ENCODE measurements at places on chromosomes 12 and 14.

DNA sequence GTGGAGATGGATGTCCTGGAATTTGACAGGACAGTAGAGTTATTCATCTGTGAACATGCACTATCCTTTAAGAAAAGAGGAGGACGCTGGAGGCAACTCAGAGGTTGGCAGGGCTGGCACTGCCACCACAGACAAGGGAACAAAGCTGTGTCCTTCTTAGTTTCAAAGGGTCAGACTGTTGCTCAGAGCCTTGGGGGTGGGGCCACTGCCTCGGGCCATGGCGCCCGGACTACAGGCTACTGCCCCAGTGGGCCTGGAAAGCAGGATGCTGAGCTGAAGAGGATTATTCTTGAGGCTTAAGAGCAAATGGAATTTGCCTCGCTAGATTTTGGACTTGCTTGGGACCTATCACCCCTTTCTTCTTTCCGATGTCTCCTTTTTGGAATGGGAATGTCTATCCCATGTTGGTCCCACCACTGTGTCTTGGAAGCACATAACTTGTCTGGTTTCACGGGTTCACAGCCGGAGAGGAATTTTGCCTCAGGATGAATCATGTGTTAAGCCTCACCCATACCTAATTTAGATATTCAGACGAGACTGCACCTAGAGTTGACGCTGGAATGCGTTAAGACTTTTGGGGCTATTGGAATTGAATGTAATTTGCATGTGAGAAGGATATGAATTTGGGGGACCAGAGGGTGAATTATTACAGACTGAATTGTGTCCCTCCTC is 114.8 kb upstream of the RFLNA start:
- no peak for DNase-seq

- no peak for DNase-seq
Measured at GRCh38 chr12:48183091-48183875, at the start of gene CCDC184. CCDC184 (plus strand) TSS chr12:48183644; CDS start chr12:48184123, 479 bp downstream.

DNA sequence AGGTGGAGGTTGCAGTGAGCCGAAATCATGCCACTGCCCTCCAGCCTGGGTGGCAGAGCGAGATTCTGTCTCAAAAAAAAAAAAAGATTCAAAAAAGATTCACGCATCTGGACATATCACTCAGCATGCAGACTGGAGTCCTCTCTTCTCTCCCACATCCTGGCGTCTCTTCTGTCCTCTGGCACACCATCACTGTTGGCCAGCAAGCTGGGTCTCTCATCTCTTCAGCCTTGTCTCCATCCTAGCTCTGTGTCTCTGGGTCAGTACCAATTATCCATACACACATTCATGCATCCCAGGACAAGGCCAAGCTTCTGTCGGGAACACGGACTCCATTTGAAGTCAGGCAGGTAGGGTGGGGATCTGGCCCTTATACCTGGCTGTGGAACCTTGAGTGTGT is 105.5 kb upstream of the MAP1LC3B2 start:
- DNase-seq = no peak

DNA sequence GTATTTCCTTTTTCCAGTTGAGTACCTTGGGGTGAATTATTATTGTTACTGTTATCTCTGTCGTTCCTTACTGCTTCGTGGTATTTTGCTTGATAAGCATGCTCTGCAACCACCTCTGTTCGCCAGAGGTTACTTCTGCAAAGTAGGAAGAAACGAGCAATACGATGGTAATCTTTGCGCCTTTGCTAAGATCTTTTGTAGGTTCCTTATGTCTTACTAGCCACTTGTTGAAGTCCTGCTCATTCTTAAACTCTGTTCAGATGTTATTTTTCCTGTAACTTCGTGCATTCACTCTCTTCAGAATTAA is 729 bp upstream of the M6PR start:
- no peak for DNase-seq

- DNase-seq = no peak
Measured at GRCh38 chr14:23055621-23056144, 1.6 kb downstream of the CDH24 start.

DNA sequence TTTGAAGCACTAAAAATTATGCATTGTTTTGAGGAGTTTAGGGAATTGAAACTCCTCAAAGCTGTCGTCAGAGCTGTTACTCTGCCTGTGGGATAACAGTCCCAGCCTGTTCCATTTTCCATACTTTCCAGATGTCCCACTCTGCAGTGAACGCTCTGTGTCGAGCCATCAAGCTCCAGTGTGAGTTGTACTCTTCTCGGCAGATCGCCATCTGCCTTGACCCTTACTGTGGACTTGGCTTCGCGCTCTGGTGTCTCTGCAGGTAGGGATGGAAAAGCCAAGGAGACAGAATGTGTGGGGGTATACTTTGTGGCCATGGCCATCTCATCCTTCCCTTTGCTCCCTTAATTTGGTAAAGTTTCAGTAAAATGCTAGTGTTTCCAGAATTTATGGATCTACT is 35.5 kb upstream of the ATF1 start:
- no peak for DNase-seq

DNA sequence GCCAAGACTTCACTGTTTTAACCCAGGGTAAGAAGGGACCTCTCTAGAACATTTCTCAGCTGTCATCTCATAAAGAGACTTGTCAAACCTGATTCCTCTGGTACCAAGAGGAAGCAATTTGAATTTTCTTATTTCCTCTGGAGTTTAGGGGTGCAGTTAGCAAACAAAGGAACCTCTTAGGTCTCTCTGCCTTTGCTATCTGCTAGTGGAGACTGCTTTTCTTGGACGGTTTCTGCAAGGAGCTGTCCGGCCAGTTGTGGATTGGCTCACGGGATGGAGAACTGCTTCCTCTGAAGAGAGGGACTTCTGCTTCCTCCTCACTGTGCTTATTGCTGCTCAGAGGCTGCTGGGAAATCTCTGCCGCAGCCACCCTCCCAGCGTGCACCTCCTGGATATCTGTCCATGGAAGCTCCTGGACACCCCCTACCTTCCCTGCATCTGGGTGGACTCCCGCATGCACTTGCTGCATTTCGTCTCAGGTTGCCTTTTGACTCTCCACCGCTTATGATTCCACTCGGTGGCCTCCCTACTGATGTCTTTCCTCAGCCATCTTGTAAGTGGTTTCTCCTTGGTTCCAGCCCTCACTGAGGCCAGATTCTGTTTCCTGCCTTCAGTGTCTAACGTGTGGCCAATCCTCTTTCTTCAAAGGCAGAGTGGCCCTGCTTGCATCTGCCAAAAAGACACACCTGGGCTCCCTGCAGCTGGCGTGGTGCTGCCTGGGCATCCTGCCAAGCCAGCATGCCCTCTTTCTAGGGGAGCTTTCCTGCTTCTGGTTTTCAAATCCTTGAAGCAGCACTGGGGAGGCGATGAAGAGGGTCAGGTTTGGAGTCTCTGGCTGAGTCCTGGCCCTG is 187.3 kb downstream of the CHST11 start:
- no peak for DNase-seq

GRCh38 chr14:59358102-59358501 is 107.1 kb downstream of the GPR135 start:
- DNase-seq = no peak

DNA sequence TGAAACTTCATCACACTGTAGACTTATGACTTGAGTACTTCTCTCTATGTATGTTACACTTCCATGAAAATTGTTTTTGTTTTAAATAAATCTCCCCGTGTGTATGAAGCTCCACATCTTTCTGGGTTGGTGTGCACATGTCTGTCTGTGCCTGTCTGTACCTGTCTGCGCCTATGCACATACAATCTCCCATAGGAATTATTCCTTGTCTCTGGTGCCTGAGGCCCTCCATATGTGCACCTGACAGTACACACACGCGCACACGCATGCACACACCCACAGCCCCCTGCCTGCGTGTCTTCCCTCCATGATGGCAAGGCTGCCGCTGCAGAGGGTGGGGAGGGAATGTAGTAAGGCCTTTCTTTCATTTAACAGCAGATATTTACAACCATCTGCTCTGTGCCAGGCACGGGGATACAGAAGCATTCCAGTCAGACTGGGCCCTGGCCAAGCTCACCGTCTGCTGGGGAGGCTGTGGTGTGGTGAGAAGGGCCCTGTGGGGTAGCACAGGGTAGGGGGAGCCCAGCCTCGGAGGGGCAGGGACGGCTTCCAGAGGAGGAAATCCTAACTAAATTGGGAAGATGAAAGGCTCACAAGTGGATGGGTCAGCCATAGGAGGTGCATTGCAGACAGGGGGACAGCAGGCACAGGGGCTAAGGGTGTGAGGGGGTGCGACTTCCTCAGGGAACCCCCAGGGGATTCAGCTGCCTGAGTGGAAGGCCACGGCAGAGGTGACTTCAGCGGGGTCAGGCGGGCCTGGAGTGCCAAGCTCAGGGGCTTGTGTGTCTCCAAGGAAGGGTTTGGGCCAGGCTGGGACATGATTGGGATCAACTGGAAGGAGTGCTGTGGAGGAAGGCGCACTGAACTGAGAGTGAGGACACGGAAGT is 26.1 kb downstream of the KRT8 start:
- DNase-seq = no peak

DNA sequence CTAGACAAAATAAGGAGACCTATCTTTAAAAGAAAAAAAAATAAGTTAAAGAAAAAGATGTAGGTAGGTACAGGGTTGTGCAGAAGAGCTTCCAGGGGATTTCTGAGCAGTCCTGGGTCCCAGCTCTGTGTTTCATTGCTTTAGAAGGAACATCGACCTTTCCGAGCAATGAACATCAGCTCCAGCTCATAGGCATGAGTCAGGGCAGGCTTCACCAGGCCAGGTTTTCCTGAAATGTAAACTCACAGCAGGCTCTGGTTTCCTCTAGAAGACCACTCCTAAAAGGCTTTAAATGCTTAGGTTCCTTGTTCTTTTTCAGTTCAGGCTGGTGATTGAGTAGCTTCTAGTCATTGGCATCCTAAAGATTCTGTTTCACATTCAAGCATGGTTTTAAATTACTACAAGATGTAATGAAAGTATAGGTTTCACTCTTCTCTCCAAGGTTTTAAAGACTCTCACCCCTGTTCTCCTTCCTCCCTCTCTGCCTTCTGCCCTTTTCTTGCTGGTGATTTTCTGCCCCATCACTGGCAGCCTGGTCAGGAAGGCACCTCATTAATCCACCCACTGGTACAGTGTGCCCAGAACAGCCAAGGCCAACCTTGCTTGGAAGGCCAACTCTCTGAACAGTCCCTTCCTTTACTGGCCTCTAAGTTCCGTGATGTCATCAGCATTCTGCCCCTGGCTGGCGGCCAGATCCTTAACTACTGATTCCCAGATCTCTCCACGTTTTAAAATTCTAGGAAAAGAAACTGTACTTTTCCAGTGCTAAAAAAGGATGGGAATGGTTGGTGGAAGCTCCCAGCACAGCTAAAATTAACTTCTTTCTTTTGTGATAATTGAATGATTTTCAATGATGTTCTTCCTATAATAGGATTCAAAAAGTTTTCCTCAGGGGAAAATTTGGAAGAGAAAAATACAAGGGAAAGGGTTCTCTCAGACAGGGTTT is 109.4 kb upstream of the HIF1A start:
- no peak for DNase-seq

DNA sequence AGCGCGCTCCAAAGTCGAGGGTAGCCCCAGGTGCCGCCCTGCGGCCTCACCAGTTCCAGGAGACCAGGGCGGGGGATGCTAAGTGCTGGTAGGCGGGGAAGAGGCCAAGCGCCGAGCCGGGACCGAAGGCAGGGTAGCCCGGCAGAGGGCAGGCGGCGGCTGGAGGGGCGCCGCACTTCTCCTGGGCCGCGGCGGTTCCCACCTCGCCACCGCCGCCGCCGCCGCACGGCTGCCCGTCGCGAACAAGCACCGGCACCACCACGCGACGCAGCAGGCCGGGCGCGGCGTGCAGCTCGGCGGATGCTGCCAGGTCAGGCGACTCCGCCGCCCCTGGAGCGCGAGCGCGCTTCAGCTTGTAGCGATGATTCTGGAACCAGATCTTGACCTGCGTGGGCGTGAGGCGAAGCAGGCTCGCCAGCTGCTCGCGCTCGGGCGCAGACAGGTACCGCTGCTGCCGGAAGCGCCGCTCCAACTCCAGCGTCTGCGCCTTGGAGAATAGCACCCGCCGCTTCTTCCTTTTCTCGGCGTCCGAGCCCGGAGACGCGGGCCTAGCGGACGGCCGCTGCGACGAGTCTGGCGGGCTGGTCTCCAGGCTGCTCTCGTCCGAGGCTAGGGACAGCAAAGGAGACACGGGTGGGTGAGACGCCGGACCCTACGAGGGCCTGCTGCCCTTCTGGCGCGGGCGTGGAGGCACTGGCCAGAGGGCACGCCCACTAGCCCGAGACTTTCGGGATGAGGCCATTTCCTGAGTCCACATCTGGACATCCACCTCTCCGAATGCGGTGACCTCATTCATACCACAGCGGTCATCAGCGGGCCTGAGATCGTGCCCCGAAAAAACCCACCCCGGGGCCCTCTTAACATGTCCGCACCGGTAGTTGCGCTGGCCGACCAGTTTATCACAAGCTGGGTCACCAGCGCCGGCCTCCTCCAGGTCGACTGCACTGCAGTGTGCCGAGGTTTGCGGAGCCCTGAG is 1.3 kb downstream of the NKX2-8 start:
- no peak for DNase-seq

- no peak for DNase-seq
Measured at GRCh38 chr12:41983394-41983793, 161.3 kb downstream of the GXYLT1 start.

DNA sequence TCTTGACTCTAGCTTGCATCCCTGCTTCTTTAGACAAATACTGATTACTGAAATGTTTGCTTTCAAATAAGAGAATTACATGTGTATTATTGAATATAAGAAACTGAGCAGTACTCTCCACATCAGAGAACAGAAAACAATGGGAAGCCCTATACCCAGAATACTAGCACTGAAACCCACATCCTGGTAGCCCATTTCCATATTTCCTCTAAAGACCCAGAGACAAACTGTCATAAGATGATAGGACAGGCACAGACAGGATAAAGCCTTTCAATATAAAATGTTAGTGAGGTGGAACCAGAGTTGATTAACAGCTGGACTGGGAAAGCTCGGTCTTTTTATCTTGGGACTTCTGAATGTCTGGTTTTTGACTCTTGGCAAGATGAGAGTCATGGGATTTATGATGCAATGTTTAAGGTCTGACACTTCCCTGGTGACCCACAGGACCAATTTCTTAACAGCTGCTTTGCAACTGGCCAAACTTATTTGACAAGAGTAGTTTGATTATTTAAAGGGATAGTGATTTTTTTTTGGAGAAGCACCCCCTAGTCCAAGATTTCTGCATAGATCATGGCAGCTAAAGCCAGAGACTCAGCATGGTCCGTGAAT is 166.9 kb upstream of the ATXN7L3B start:
- no peak for DNase-seq

DNA sequence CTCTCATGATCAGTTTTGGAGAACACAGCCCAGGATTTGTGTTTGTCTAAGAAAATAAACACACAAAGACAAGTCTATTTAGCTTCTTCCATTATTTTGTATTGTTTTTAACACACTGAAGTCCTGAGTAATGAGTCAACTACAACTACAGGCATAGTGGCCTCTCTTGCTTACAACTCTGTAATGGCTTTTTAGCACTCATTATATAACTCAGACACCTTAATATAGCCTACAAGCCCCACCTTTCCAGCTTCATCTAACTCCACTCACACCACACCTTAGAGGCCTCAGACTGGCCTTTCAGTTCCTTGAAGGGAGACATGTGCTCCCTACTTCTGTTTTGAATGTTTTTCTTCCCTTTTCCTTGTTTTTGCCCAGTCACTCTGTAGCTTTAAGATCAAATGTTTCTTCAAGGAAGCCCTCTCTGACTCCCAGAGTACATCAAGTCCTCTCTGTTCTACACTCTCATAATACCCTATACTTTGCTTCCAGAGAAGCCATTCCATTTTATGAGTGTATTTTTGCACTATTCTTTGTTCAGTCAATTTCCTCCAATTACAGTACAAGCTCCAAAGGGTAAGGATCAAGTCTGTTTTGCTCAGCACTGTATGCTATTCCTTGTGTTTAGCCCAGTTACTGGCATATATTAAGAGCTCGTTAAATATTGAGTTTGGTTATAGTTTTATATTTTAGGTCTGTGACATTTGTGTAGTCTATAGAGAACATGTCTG is 233.6 kb upstream of the ARHGAP5 start:
- no peak for DNase-seq

GRCh38 chr12:127745469-127746212 is 521.3 kb upstream of the TMEM132C start:
- no peak for DNase-seq

All from RKO (cell line).